ENCODE measurements at places on chromosomes 1 and 21.

DNA sequence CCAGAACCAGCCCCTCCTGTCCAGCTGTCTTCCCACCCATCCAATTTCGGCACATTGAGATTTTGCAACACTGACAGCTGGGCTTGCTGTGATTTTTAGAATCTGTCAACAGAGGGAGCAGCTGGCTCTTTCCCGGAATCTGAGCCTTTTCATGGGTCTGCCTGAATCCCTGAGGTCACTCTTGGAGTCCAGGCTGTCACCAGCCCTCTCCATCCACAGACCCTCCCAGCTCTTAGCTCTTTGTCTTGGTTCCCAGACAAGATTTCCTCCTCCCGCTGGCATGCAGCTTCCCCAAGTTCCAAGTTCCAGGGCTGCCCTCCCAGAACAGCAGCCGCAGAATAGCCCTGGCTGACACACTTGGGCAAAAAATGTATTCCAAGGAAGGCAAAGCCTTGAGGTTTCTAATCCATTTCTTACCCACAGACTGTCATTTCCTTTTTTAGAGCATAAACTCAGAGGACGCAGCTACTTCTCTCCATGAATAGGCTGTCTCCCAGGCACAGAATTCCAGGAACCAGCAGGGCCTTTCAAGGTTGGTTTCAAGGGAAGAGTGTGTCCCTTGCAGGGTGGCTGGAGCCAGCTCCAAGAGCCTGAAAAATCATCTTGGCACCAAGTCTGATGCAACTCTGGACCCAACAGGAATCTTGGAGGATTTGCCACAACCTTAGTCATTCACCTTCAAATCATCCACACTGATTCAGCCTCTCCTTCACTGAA lies 7.1 kb upstream of the TMEM61 start:
- DNase-seq, result no peak

DNA sequence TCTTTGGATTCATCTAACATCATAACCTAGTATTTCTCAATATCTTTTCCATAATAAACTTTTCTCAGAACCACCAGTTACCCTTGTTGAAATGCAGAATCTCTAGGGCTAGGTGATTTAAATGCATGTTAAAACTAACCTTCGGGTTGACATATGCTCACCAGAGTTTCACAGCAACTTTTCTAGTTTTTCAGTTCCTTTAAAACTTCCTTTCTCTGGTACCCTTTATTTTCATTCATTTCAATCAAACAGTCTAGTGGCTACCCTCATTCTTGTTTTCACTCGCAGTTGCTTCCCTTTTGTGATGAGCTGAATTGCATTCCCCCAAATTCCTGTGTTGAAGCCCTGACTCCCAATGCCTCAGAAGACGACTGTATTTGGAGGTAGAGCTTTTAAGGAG lies 712.8 kb upstream of the CHRM3 start:
- DNase-seq, result no peak

GRCh38 chr1:165903672-165904071 lies 76.3 kb downstream of the UCK2 start:
- peak; percentile 81 for DNase-seq

DNA sequence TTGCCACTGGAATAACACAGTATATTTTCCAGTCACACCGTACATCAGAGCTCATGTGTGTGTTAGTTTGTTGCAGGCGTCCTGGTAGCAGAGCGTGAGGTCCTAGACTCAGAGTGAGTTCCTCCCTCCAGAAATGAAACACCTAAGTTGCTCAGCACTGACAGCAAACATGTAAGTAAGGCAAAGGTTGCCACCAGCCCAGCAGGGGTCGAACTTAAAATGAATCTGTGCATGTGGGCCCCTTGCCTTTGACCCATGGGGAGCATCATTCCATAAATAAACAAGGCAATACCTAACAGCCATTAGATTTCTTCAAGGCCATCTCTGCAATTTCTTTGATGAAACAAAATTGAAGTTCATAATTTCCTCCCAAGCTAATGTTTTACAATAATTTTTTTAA lies 125.3 kb upstream of the ERG start:
- DNase-seq, result no peak

GRCh38 chr1:97943354-97943753 lies 22.5 kb upstream of the DPYD start:
- DNase-seq, result peak; percentile 8

GRCh38 chr1:225767634-225768540 lies 9.7 kb upstream of the SRP9 start:
- no peak for DNase-seq

GRCh38 chr1:48704736-48705135 lies 72.0 kb downstream of the BEND5 start:
- DNase-seq, result no peak

DNA sequence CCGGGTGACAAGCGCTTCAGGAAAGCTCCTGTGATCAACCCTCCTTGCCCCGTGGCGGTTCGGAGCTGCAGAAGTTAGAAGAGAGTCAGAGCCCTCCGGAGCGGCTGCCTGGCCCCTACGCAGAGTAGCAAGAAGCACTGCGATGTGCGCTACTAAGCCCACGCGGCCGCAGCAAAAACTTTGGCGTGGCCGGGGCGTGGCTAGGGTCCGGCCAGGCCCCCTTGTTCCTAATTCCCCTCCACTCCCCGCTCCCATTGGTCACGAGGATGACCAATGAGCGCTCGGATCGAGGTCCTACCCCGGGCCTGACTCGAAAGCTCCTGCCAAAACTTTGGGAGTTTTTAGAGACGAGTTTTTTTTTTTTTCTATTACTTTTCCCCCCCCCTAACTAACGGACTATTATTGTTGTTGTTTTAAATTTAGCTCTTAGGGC lies at the start of gene HLX:
Gene HLX, plus strand, starts transcription at position 368 of the 433 bp plus-strand sequence. CDS start 415 bp downstream, outside the sequence.
- DNase-seq, result peak; percentile 93

- DNase-seq, result no peak
Measured at GRCh38 chr1:20172033-20172590, 13.8 kb upstream of the UBXN10 start.

DNA sequence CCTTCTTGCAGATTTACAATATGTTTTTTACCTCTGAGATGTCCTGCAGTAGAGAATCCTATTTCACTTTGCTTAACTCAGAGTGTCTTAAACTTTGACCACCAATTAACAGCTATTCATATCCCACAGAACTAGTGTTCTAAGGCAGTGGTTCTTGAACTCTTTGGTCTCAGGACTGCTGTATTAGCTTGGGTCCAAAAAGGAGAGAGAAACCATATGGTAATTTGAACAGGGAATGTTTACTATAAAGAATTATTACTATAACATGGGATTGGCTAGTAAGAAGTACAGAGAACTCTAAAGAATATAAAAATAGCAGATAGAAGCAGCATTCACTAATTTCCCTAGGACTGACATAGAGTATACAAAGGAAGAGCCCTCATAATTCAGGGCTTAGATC lies 31.6 kb downstream of the FAM177B start:
- DNase-seq, result no peak

DNA sequence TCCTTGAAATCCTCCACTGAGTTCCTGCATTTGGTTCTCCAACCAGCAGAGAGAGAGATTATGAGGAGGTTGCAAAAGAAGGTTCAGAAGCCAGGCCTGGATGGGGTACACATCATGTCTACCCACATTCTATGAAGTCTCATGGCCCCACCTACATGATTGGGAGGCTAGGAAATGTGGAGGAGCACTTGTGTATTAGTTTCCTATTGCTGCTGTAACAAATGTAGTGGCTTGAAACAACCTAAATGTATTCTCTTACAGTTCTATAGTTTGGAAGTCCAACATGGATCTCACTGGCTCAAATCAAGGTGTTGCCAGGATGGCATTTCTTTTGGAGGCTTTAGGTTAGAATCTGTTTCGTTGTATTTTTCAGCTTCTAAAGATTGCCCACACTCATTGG lies 134.2 kb upstream of the ZNF648 start:
- no peak for DNase-seq

- no peak for DNase-seq
Measured at GRCh38 chr1:221888218-221888617, 146.3 kb upstream of the DUSP10 start.

GRCh38 chr1:31792541-31792940 lies 23.3 kb downstream of the SPOCD1 start:
- no peak for DNase-seq

DNA sequence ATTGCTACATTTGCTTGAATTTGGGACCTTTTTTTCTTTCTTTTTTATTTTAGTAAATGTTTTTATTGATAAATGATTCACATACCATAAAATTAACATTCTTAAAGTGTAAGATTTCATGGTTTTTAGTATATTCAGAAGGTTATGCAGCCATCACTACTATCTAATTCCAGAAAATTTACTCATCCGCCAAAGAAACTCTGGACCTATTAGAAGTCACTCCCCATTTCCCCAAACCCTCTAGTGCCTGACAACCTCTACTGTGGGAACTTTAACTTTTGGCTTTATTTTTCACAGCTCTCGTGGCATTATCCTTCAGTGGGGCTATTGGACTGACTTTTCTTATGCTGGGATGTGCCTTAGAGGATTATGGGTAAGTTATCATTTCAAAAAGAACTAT lies 4.5 kb downstream of the LEPR start:
- DNase-seq, result no peak

DNA sequence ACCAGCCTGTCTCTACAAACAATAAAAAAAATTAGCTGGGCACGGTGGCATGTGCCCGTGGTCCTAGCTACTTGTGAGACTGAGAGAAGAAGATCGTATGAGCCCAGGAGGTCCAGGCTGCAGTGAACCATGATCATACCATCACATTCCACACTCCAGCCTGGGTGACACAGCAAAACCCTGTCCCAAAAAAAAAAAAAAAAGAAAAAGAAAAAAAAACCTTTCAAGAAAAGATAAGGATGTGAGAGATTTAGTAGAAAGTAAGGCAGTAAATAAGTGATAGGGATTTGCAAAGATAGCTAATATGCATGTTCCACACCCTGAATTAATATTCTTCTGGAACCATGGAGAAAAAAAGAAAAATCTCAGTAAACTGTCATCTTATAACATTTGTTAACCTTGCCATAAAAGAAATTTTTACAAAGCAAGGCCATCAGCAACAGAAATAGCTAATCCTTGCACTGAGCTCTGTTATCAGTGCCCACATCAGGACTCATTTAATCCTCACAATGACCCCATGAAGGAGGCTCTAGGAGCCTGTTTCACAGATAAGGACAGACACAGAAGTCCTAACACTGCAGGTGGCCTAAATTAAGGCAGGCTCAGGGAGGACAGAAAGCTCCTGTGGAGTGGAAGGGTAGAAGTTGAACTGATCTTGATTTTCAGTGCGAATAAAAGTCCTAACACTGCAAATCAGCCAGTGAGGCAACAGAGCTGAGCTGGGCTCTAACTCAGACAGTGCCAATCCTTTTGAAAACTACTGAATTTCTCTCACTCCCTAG lies 7.6 kb downstream of the GNB1 start:
- no peak for DNase-seq

GRCh38 chr1:34885405-34886247 lies 26.1 kb upstream of the SMIM12 start:
- DNase-seq, result peak; percentile 38

DNA sequence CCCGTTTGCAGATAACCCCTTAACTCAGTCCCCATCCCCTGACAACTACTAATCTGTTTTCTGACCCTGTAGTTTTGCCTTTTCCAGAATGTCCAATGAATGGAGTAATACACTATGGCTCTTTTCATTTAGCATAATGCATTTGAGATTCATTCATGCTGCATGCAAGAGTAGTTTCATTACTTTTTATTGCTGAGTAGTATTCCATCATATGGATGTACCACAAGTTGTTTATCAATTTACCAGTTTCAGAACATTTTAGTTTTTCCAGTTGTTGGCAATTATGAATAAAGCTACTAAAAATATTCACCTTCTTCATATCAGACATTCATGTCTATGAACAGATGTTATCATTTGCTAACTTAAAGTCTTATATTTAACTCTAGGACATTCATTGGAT lies 45.3 kb downstream of the STXBP3 start:
- DNase-seq, result no peak

DNA sequence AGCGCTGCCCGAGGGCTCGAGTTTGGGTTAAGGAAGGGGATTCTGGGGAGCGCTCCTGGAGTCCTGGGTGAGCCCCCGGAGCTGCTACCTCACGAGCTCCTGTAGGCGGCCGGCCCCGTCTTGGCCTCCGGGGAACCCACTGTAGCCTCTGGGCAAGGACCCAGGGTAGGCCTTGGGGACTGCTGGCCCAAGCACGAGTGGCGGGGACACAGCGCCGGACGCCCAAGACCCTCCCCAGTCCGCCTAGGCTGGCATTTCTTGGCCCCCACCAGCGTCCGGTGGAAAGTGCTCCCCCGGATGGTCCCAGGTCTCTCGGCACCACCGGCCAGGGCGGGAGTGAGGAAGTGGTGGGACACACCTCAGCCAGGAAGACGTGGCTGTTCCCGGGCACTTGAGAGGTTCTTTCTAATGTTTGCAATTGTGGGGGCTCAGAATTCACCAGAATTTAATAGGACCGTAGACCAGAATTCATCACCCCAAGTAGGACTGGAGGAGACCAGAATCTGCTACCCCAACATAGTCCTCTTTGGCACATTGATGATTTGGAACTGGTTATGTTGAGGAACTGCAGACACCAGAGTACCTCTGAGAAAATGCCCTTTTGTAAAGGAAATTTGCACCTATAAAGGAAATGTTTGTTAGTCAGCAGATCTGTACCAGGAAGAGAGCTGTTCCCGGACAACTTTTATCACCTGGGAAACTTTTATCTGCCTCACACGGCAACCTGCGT lies 622 bp upstream of the TMPRSS2 start:
- no peak for DNase-seq

DNA sequence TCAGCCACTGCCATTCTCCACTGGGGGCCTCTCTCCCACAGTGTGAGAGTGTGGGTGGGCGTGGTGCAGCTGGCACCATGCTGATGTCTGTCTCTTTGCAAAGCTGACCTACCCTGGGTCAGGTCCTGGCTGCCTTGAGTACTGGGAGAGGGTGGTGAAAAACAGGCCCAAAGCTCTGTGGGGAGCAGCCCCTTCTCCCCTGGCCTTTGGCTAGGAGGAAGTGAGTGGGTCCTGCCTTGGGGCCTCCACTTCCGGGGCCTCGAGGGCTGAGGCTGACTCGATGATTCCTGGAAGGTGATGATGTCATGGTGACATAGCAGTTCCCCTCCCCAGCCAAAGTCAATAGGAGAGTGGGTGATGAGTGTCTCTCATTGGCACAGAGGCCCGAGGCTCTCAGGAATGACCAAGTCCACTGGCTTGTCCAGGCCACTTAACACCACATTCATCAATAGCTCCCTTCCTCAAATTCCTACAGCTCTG lies 53.0 kb downstream of the IER5 start:
- DNase-seq, result peak; percentile 54

DNA sequence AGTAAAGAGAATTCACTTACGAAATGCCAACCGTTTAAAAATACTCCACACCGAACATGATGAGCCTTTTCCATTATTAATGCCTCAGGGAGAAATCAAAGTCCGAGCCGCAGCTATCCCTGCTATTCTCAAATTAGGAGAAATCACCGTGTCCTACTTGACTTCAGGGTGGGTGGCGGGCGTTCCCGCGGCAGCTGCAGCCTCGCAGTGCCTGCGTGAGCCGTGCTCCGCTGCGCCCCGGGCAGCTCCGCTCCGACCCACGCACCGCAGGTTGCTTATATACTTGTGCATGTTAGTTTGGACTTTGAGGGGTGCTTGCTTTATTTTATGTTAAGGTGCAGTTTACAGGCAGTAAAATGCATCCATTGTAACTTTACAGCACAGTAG lies 35.6 kb upstream of the PCBP3 start:
- DNase-seq, result no peak

All from RWPE1 (cell line).